ENCODE measurements at places on chromosomes 6 and 20.

DNA sequence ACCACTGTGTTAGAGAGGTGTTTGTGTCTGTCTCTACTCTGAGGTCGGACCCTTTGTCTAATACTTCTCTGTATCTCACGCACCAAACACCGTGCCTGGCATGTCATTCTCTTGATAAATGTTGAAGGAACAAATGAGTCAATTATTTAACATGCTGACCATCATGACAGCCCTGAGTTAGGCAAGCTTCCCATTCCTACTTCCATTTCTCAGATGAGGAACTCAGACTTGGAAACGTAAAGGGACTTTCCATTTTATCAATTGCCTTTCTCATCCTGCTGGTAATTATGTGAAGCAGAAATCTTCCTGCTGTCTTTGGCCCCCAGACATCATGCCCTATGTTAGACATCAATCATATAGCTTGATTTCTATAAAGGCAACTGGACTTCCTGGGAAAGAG is 227.0 kb upstream of the ECI2 start:
- DNase-seq: no peak

DNA sequence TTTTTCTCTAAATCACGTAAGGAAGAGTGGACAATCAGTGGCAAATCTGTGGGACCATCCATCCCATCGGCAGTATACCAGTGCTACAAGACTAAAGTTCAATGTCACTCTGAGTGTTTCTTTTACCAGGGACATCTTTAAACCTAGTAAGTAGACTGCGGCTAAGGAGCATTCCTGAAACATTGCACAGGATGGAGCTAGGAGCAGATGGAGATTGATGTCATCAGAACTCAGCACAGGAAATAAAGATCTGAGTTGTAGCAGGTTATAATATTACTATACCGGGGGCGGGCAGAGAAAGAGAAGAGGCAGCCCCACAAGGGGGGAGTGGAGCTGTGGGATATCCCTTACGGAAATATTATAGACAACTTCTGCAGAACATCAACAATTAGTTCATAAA is 162.1 kb downstream of the MTFR2 start:
- DNase-seq: no peak

GRCh38 chr6:169845426-169846285 is 94.2 kb downstream of the ERMARD start:
- no peak for DNase-seq

- no peak for DNase-seq
Measured at GRCh38 chr6:572596-573265, 84.2 kb downstream of the HUS1B start.

- no peak for DNase-seq
Measured at GRCh38 chr6:135883045-135883444, 31.5 kb downstream of the PDE7B start.

GRCh38 chr6:138000941-138001340 is 106.3 kb downstream of the PERP start:
- no peak for DNase-seq

All from SJSA1 (cell line).